COR-L47 (cell line): ENCODE measurements at places on chromosomes 3 and 15.

GRCh38 chr15:82641129-82641798 lies 5.9 kb downstream of the CPEB1 start:
- no peak for DNase-seq

DNA sequence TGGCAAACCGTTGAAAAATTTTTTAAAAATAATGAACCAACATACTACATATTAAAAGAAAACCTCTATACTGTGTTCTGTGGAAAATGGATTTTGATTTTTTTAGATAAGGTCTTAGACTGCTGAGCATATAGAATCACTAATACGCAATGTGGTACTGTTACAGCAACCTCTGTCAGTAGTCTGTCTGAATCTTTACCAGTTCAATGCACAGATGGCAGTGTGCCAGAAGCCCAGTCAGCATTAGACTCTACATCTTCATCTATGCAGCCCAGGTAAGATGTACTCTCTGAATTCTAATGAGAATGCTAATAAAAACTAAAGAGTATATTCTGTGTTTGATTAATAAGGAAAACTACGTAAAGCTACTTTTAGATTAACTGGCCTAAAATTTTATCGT lies 31.3 kb upstream of the FAH start:
- DNase-seq = no peak

DNA sequence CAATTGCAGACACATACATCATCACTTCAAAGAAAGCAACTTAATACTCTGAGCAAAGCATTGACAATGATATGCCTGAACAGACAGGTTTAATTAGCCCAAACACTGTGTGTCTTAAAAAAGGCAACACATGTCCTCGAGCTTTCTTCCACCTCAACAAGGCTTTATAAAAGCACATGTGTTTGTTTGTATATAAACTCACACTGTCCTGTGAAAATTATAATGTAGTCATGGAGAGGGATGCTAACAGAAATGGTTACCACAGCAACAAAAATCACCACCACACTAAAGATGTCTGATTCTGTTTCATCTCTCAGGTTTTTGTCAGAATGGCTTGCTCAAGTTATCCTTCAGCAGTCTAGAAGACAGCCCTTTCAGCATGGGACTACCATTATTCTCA lies 314.7 kb downstream of the MAGI1 start:
- no peak for DNase-seq

DNA sequence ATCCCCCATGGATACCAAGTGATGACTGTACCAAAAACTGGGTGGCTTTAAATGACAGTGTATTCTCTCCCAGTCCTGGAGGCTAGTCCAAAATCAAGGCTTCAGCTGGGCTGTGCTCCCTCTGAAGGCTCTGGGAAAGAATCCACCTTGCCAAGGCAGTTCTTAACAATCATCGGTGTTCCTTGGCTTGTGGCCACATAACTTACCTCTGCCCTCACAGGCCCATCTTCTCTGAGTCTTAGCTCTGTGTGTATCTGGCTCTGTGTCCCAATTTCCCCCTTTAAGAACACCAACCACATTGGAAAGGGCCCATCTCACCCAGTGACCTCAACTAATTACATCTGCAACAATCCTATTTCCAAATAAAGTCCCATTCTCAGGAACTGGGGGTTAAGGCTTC lies 503.0 kb upstream of the PROK2 start:
- no peak for DNase-seq

DNA sequence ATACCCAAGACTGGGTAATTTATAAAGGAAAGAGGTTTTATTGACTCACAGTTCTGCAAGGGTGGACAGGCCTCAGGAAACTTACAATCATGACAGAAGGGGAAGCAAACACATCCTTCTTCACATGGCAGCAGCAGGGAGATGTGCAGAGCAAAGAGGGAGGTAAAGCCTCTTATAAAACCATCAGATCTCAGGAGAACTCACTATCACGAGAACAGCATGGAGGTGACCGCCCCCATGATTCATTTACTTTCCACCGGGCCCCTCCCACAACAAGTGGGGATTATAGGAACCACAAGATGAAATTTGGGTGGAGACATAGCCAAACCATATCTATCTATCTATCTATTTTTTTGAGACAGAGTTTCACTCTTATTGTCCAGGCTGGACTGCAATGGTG lies 5.4 kb downstream of the GDPGP1 start:
- DNase-seq = no peak

GRCh38 chr15:45201557-45201859 lies 13.7 kb upstream of the SHF start:
- no peak for DNase-seq

DNA sequence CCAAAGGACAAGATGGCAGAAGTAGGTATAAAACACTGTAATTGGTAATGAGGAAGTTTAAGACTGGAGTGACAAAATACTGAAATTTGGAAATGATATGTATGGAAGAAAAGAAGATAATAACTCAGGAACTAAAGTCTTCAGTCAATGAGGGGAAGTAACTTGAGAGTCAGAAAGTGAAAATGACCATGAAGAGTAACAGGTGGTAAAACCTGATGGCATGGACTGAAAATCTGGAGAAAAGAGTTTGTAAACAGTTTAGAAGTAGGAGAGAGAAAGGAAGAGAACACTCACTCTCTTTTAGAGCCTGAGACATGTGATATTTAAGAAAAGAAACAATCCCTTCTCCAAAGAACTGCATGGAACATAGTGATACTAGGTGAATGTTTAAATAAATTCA lies 387.9 kb downstream of the PYDC2 start:
- no peak for DNase-seq

DNA sequence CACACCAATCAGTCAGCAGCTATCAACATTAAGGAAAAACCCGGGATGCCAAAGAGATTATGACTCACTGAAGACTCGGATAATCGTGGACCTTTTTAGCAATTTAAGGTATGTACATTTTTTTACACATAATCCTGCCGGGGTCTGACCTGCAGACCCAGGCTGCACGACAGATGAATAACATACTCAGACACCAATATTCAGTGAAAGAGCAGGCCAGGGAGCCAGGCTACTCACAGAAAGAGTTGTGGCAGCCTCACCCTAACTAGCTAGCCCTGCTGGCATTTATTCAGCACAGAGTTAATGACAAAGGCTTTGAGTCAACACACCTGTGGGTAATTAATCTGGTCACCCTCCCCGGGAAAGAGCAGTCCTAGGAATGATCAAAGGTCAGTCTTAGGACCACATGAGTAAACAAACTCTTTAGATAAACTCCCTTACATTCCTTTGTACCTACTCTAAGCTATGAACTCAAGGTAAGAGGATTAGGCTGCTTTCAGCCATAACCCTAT lies 727.5 kb downstream of the TBL1XR1 start:
- no peak for DNase-seq

DNA sequence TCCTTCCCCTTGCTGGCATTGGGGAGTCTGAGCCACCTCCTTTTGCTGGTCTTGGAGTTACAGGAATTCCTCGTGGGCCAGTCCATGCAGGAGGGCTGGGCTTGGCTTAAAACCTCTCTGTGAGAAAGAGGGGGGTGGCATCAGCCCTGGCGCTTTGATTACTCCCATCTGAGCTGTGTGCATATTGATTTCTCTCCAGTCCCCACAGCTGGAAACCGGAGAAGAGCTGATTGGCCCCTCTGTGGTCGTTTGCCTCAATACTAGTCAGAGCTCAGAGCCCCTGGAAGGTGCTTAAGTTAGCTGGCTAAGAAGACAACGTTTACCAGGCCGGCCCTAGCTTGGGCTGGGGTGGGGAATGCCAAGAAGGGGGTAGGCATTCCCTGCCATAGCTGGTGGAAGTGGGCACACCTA lies 4.0 kb upstream of the RASGRF1 start:
- DNase-seq = no peak

- DNase-seq = no peak
Observed at GRCh38 chr3:76353683-76354082, 568.3 kb upstream of the ZNF717 start.

GRCh38 chr15:62248277-62248984 lies 83.3 kb upstream of the C2CD4B start:
- DNase-seq = no peak

- peak; percentile 53 for DNase-seq
Observed at GRCh38 chr3:16482770-16483531, 30.5 kb downstream of the RFTN1 start.

- peak; percentile 53 for DNase-seq
Observed at GRCh38 chr3:58688574-58688973, 22.0 kb upstream of the FAM3D start.

DNA sequence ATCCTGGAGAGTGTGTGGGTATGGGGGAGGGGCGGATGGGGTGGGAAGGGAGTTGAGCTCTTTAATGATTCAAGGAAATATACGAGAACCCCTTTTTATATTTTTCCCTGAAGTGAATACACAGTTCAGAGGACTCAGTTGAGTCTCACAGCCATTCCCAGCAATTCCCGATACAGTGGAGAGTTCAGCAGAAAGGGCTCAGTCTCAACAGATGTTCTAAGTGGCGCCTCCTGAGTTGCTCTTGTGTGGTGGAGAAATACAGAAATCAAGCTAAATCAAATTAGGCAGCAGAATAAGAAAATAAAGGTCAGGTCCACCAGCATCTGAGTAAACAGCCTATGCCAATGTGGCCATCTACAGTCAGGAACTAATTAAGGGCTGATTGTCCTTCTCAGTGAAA lies 372.1 kb downstream of the NR2F2 start:
- DNase-seq = no peak

- DNase-seq = no peak
Observed at GRCh38 chr15:71501344-71502076, 308.8 kb upstream of the NR2E3 start.
